Stimulated activated CD4-positive, alpha-beta T cell treated with anti-CD3 and anti-CD28 coated beads, Interleukin-1b, Interleukin-23, amount 100 ng/mL, for 1 hour (primary cell): ENCODE measurements at places on chromosomes 16 and 17.

GRCh38 chr17:39144416-39144840, 7.0 kb downstream of the PLXDC1 start:
- no peak for DNase-seq

DNA sequence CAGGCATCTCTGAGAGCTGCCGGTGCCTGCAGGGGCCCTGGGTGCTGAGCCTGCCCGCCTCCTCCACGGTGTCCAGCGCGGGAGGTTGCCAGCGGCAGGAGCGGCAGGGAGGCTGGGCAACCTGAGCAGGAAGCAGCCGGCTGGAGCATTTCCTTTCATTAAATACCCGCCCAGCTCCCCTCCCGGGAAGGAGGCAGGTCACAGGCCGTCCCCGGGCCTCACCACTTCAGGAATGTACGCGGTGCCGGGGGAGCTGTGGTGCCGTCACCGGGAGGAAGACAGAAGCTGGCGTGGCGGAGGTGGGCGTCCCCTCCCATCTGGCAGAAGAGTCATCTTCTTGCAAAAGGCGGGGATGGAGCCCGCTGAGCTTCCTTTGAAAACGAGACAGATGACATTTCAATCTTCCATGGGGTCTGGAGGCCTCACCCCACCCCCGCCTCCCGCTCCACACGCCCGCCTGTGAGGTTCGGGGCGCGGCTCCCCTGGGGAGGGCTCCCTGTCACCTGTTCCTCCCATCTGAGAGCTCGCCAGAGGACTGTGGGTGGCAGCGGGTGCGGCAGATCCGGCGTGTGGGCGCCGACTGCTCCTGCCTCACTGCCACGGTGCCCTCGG, 16.0 kb downstream of the SOX8 start:
- peak; percentile 41 for DNase-seq

- no peak for DNase-seq
Observed at GRCh38 chr17:76834870-76835269, 33.3 kb upstream of the MGAT5B start.

DNA sequence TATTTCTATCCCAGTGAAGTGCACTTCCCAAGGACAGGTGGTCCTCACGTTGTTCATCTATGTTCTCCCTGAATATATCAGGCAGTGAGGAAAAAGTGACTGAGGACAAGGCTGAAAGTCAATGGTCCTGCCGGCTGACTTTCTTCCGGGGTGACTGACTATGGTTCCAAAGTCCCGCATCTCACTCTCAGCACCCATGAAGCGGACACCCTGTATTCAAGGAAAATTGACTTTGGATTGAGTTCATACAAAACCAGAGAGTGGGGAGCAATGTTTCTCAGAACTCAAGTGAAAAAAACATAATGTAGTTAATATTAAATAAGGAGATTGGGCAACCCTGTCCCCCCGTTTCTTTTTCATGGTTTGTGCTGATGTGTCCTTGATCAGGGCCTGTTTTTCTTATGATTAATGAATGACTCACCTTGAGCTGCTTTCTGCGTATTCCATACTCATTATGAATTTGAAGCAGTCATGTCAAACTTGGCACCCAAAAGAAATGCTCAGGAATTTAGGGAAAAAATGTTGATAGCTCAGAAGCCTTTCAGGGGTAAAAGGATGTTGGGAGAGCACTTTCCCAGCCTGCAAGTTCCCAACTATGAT, 184.0 kb downstream of the CYLD start:
- no peak for DNase-seq

DNA sequence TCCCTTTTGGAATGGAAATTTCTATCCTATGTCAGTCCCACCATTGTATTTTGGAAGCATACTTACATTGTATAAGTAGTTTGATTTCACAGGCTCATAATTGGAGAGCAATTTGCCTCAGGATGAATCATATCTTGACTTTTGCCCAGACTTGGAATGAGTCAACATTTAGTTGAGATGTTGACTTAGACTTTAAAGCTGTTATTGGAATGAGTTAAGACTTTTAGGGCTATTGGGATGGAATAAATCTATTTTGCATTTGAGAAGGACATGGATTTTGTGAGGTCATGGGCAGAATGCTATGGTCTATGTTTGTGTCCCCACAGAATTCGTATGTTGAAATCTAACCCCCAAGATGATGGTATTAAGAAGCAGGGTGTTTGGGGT, 12.2 kb upstream of the ZNF594 start:
- DNase-seq: no peak

- DNase-seq: no peak
Observed at GRCh38 chr16:86946981-86947380, 368.6 kb downstream of the FOXL1 start.

DNA sequence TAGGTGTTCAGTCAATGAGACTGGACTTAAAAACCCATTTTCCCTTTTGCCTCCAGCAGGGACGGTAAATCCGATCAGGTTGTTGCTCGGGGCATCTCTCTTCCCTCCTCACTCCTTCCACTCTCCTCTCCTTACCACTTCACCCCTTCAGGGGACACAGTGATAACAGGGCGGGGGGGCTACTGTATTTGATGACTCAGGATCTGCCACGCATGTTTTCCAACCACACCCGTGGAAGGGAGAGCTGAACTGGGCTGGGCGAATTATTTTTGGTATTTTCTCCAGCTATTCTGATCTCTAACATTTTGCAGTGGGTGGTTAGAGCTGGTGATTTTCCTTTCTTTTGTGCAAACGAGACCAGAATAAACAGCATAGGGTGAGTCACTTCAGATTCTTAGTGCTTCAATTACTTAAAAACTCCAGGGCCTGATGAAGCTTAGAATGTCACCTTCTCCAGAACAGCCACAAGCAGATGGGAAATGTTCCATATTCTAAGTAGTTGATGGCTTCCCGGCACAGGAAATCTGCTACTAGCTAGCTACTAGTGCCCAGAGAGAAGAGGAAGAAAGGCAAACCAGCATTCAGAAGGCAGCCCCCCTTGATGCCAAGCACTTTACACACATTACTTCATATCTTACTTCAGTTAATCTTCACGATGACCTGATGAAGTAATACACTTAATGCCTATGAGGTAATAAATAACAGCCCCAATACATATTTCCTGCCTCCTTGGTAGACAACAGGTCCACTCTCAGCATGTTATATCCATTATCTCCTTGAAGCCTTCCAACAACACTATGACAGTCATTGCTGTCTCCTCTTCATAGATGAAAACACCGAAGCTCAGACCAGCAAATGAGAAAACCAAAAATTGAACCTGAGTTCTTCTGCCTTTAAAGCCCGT, 74.1 kb downstream of the ASIC2 start:
- DNase-seq: no peak

GRCh38 chr16:924063-924462, 46.7 kb downstream of the LMF1 start:
- no peak for DNase-seq

DNA sequence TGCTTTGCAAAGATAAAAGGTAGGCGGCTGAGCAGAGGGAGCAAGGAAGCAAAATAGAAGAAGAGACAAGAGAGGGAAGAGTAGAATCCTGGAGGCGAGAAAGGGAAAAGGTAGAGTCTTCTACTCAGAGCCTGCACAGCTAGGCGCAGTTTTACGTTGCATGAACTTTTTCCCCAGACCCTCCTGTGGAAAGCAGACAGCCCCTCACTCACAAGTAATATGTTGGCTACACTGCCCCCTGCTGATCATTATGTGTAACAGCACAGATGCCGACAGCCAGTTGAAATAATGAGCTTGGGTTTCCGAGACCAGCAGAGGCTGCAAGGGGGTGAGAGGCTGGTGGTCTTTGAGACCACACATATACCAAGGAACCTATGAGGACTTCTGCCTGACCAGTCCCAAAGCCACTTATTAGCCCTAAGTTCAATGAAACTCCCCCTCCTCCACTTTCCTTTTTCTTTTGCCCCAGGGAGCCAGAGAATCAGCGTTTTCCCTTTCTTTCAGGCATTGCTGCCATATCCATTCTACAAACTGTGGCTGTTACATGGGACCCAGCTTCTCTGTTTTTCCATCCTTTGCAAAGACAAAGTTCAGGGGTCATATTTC, 22.5 kb upstream of the CMTR2 start:
- DNase-seq: no peak

GRCh38 chr16:79294568-79294967, 306.0 kb downstream of the MAF start:
- DNase-seq: no peak

DNA sequence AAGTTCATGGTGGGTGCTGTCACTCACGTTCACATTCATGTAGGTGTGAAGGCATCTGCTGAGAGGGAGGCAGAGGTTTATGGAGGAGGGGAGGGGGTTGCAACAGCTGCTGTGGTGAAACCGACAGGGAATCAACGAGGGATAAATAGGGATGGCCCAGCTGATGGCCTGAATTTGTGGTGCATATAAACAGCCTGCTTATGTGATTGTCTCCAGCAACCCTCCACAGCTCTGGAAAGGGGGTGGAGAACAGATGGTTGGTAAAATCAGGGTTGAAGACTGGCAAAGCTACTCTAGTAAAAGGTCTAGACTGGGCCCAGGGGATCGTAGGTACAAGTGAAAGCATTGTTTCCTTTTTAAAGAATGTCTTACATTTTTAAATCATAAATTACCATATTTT, 53.7 kb downstream of the IQCK start:
- DNase-seq: no peak

- DNase-seq: no peak
Observed at GRCh38 chr16:59684911-59685310, 950.8 kb upstream of the GOT2 start.

GRCh38 chr16:20303012-20303411, 24.3 kb downstream of the GP2 start:
- no peak for DNase-seq

DNA sequence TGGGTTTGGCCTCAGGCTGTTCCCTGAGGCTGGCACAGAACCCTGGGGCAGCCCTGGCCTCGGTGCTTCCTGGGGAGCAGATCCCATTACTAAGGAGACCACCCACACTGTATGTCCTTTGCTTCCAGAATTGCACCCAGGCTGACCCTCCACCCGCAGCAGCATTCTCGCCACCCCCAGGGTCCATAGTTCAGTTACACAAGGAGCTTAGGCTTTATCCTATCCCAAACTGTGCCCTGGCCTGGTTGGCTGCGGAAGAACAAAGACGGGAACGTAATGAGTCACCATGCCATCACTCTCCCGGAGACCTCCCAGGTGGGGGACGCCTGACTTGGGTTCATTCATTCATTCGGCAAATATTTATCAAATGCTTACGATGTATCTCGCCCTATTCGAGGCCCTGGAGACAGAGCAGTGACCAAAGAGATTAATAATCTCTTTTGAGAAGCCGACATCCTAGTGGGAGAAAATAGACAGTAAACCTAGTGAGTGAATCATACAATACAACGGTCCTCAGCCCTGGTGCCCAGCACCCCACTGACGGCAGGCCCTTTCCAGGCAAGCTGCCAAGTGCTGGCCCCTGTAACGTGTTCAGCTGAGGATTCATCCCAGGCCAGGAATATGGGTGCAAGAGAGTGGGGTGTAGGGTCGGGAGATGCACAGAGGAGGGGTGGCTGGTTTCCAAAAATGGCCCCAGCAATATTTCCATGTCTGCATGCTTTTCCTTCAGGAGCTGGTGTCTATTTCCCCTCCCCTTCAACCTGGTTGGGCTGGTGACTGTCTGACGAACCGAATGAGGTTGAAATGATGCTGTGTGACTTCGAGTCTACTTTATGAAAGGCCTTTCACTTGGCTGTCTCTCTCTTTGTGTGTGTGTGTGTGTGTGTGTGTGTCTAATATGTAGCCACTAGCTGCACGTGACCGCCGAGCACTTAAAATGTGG, 134.2 kb downstream of the MGAT5B start:
- DNase-seq: no peak

- no peak for DNase-seq
Observed at GRCh38 chr17:45974916-45975630, 24.0 kb upstream of the STH start.

GRCh38 chr17:28199115-28199514, 119.9 kb upstream of the TMEM97 start:
- DNase-seq: no peak

DNA sequence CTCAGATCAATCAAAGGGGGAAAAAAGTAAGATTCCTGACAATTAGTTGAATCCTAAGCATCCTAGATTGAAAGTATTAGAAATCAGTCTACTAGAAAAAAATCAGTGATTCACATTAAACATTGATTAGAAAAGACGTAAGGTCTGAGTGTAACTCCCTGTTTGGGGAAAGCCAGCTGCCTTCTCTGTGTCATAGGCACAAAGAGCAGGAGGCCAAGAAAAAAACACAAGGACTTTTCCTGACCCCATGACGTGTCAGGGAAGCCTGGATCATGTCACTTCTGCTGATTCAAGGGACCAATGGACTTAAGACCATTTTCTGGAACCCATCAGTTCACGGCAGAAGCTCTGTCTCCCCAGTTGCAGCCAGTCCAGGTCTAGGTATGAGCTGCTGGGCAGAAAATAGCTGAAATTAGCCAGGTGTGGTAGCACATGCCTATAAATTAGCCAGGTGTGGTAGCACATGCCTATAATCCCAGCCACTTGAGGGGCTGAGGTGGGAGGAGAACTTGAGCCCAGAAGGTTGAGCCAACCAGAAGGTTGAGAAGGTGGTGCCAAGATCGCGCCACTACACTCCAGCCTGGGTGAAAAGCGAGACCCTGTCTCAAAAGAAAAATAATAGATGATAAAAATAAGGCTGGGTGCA, 35.9 kb downstream of the RANBP10 start:
- no peak for DNase-seq
